ENCODE measurements at places on chromosomes 4 and X.

DNA sequence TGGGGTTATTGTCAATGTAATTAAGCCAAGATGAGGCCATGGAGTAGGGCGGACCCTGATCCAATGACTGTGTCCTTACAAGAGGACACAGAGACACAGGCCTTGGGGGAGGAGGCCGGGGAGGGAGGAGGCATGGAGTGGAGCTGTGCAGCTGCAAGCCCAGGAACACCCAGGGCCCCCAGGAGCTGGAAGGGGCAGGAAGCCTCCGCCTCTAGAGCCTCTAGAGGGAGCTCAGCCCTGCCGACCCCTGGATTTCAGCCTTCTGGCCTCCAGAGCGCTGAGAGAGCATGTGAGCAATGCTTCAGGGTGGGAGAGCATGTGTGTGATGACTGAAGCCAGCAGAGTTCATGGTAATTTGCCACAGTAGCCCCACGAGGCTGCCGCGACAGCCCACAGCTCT lies 234.6 kb downstream of the AFAP1 start:
- DNase-seq, result no peak

DNA sequence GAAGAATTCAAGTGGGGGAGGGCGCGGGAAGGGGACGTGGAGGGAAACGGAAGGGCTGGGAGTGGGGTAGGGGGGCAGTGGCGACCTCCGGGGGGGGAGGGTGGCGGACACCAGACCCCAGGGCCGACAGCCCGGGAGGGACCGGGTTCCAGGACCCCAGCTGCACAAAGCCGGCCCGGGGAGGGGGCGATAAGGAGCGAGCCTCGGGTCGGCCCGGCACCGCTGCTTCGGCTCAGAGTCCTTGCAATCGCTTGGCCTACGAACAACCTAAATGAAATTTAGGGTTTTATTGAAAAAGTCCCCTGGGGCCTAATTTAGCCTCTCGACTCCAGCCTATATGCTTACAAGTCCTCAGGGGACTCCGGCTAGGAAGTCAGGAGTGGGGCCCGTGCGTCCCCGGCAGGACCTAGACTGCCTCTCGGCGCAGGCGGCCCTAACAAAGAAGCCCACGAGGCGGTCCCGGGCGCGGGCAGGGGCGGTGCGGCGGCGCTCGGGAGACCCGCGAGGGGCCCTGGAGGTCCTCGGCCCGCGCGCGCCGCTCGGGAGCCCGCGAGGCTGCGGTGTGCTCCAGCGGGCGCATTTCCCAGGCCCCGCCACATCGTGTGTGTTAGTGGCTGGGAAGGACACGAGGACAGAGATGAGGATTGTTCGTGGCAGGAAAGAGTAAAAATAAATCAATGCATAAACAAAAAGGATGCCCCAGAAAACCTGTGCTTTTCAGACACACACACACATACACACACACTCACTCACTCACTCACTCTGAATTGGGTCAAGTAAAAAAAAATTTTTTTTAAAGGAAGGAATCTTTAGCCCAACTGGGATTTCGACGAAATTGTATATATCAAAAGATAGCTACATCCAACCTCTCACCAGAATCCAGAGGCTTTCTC lies 70.0 kb downstream of the MGST2 start:
- peak; percentile 56 for DNase-seq

- DNase-seq, result peak; percentile 60
Measured at GRCh38 chr4:121255986-121256750, 92.0 kb upstream of the TNIP3 start.

DNA sequence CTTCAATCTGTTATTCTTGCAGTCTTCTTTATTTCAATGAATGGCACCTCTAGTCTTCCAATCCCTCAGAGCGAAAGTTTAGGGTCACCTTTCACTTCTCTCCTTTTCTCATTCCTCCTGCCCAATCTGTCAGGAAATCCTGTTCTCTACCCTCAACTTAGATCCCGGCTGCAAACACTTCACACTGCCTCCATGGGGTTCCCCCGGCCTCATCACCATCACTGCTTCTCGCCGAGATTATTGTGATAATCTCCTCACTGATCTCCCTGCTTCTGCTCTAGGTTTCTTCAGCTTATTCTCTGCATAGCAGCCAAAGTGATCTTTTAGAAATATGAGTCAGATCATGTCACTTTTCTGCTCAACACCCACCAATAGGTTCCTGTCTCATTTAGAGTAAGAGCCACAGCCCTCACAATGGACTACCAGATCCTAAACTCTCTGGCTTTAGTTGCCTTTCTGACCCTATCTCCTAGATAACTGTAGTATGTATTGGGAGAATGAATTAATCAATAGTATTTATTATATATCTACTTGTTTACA lies 43.6 kb upstream of the TBC1D9 start:
- DNase-seq, result no peak

DNA sequence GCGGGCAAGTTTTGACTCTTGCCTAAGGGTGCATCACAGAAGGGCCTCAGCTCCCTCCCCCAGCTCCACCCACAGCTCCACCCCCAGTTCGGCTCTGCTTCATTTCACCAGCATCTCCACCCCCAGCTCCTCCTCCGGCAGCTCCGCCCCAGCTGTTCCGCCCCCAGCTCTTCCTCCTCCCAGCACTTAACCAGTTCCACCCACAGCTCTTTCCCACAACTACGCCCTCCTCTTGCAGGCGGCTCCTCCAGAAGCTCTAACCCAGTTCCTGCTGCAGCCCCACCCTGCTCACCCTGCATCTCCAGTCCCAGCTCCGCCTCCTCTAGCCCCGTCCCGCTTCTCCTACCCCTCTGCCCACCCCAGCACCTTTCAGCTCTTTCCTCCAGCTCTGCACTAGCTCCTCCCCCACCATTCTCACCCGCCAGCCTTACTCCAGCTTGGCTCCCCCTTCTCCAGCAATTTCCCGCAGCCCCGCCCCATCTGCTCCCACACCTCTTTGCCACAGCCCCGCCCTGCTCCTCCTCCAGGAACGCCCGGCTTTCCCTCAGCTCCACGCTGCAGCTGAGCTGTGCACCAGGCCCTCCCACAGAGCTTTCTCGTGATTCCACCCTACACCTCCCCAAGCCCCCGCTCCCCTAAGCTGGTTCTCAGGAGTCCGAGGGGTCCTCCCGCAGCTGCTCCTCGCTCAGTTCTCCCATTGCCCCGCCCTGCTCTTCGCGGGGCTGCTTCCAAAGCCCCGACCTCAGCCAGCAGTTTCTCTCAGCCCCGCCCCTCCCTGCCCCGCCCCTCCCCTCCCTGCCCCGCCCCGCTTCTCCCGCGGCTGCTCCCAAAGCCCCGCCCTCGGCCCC lies 1.3 kb upstream of the EOLA1 start:
- peak; percentile 78 for DNase-seq

DNA sequence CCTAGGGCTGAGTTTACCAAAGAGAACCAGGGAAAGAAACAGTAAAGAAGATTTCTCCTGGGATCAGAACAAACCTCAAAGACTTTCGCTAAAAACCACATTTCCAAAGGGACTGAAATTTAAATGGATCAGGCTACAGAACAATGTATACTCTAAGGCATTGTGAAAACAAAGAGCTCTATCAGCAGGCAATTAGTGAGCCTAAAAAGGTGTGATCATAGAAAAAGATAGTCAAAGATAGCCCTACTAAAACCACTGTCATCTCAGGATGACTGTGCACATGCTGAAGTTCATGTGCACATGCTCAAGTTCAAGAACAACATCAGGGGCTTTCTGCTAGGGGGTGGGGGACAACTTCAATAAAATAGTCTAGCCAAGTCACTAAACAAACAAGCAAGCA lies 12.9 kb upstream of the SMIM10L2A start:
- no peak for DNase-seq

GRCh38 chrX:153317996-153318722 lies 3.4 kb downstream of the PNMA6F start:
- no peak for DNase-seq

- no peak for DNase-seq
Measured at GRCh38 chrX:18422886-18423285, 2.5 kb upstream of the CDKL5 start.

GRCh38 chr4:105280338-105281123 lies 133.9 kb downstream of the TET2 start:
- no peak for DNase-seq

DNA sequence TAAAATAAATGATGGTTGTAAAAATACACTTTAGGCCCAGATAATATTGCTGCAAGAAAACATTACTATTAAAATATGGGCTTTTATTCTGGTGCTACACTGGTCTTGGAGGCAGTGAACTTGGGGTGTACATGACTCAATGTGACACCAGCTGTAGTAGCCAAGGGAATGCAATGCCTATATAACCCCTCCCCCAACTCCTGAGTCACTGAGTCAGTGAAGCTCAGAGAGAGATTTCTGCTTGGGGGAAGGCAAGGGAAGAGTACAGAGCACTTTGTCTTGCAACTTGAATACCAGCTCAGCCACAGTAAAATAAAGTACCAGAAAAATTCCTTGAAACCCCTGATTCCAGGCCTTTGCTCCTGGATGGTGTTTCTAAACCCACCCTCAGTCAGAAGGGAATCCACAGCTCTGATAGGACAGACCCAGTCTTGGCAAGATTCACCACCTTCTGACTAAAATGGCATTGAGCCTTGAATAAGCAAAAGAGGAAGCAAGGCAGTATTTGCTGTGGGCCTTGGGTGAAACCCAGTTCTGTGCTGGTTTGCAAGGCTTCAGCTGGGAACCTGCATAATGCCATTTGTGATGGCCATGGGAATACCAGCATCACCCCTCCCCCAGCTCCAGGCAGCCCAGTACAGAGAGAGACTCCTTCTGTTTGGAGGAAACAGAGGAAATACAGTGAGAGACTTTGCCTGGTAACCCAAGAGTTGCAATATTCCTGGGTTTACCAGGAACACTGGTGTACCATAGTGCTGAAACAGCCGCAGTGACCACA lies 209.9 kb downstream of the IQCM start:
- DNase-seq, result no peak

GRCh38 chrX:112211459-112211858 lies 128.9 kb upstream of the TRPC5 start:
- DNase-seq, result no peak

- no peak for DNase-seq
Measured at GRCh38 chr4:123871341-123871740, 474.7 kb downstream of the SPRY1 start.

Data from activated CD8-positive, alpha-beta memory T cell treated with anti-CD3 and anti-CD28 coated beads, Interleukin-2, amount 50 U/mL, for 48 hours (primary cell).